Omental fat pad (tissue), 4 donors: ENCODE measurements at places on chromosomes 5 and 9.
A peak's percentile ranks its signal among the peaks of the same experiment; 100 is the strongest.

- no peak for DNase-seq
Measured at GRCh38 chr5:159582756-159583541, 252.7 kb upstream of the IL12B start.

- DNase-seq = no peak
Measured at GRCh38 chr9:33465096-33465495, 8.6 kb downstream of the NOL6 start.

- DNase-seq = no peak
Measured at GRCh38 chr5:76690704-76691466, 25.0 kb upstream of the F2R start.

GRCh38 chr9:89661956-89662717 lies 57.3 kb downstream of the GADD45G start:
- peak; percentile 97 for DNase-seq

DNA sequence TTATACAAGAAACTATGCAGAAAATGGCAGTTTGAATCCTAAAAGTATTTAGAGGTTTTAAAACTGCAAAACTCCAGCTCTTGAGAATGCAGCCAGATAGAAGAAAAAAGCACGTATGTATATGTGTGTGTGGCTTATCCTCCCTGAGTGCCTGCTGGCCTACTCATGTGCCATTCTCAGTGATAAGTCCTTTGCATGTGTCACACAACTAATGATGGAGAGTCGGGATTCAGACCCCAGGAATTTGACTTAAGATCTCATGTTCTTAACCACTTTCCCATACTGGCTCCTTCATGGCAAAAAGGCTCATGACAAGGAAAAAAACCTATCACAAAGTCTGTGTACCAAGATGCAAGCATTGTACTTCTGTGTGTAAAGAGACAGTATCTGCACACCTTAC lies 26.6 kb downstream of the SMARCA2 start:
- no peak for DNase-seq

DNA sequence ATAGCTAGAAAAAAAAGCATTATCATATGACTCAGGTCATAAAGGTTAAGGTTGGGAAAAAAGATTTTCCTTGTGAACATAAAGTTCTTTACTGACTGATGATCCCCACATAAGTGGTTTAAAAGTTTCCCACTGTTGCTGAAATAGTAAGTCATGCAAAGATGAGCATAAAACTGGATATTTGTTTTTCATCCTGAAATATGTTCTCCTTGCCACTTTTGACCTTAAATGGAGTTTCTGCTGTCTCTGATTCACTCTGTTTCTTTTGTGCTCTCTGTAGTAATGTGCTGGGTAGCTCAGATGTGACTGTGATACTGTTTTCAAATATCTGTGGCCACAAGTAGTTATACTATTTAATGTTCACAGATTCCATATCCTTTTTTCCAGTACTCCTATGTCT lies 162.5 kb upstream of the GAS1 start:
- DNase-seq = no peak

DNA sequence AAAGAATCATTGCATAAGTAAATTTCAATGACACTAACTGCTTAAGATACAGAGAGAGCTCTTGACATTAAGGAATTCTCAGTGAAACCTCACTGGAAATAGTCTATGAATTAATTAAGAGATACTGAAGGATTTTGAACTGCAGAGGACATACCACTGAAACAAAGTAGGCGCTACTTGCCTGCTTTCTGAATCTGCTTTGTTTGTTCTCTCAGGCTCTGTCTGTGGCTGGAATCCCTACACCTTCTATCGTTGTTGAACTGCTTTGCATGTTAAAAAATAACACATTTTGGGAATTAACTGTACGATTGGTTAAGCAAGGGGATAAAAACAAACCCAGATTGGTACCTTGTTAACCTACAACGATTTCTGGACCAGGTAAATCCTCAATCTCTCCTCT lies 435.2 kb downstream of the PDE4D start:
- no peak for DNase-seq

- DNase-seq = no peak
Measured at GRCh38 chr9:112354081-112354743, 20.8 kb upstream of the PTBP3 start.

GRCh38 chr5:150062216-150062922 lies 24.0 kb downstream of the CSF1R start:
- no peak for DNase-seq

- no peak for DNase-seq
Measured at GRCh38 chr9:107158321-107158720, 124.8 kb upstream of the RAD23B start.

DNA sequence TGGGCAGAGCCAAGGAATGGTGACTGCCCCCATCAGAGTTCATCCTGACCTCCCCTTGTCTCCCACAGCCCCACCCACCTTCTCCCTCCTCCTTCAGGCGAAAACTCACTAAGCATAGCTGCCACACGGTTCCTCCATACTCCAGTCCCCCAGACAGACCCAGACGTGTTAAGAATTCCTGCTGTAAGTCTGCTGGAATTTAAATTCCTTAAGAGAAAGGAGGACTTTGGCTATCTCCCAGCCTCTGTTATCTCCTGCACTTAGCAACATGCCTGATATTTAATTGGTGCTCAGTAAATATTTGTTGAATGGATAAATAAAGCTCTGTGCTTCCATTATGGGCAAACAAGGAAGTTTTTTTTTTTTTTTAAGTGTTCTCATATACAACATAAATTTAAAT lies 213.7 kb downstream of the RFK start:
- no peak for DNase-seq

DNA sequence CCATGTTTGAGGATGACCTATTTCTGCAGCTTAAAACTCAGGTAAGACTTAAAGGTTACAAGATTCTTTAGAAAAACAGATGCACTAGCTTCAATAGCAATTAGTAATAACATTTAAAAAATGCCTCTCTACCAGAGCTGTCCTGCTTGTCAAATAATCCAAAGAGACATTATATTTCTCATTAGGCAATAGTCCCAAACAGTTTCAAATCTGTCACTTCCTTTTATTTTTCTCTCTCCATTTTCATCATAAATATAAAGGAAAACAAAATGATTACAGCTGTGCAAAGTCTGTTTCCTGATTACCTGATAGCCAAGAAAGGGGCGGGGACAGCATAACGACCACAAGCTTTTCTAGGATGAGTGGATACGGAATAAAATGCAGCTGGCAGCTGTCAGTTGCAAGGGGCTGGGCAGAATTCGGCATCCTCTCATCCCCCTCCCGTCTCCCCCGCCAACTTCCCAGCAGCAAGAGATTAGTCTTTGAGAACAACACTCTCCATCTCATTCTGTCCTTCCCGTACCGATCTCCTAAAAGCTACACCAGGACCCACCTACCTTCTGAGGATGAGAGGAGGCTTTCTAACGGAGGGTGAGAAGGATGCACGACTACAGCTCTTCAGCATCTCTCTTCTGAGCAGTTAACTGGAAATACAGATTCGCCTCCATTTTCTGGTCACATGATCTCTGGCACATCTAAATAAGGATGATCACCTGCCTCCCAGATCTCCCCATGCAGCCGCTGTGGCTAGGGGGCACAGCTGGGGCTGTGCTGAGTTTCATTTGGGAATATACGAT lies 72.5 kb upstream of the PCA3 start:
- no peak for DNase-seq

- no peak for DNase-seq
Measured at GRCh38 chr5:69512740-69513260, 20.2 kb downstream of the OCLN start.

DNA sequence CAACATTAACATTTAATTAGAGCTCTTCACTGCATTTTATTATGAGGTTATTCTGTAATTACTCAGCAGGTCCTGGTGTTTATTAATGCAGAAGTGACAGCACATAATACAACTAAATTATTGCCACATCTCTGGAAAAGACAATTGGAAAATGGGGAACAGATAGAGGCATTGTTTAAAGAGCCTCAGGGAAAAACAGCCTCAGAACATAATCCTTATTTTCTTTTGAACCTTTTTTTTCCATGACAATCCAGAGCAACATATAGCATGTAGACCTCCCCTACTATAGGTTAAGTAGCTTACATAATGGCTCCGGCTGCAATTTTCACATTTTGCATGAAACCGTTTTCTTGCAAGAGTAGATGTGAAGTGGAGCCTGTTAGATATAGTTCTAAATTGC lies 87.2 kb downstream of the RMI1 start:
- no peak for DNase-seq

DNA sequence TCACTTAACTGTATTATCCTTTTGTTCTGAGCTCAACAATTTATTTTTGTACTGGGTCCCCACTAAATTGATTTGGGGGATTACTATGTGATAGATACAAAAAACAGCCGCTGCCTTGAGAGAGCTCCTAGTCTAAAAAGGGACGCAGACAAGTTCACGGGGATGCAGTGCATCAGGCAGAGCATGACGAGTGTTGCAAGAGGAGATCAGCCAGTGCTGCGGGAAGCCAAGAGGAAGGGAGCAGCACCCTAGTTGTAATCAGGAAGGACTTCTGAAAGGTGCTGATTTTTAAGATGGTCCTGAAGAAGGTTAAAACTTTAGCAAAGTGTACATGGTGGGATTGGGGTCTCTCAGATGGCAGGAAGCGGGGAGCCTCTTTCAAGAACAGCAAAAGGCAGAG lies 15.8 kb downstream of the GALNT10 start:
- DNase-seq = no peak

DNA sequence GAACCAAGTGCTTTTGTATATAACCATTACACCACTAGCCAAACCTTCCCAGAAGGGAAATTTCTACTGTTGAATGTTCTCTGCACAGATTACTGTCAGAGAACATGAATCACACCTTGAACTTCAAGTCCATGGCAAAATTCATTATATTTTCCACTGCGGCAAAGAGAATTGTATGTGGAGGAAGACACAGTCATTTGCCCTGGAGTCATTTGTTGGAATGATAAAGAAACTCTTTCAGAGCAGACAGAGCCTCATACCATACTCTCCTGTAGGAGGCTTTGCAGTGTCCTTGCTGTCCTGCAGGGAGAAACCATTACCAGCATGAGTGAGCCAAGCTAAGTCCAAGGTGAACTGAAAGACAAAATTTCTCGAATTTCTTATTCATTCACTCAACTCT lies 369.0 kb downstream of the ARHGEF28 start:
- no peak for DNase-seq

GRCh38 chr9:93124793-93125192 lies 9.3 kb downstream of the NINJ1 start:
- DNase-seq = peak; percentile 22

- DNase-seq = no peak
Measured at GRCh38 chr5:35878079-35878478, 21.4 kb downstream of the IL7R start.

GRCh38 chr9:79490657-79491248 lies 81.0 kb upstream of the TLE4 start:
- no peak for DNase-seq

DNA sequence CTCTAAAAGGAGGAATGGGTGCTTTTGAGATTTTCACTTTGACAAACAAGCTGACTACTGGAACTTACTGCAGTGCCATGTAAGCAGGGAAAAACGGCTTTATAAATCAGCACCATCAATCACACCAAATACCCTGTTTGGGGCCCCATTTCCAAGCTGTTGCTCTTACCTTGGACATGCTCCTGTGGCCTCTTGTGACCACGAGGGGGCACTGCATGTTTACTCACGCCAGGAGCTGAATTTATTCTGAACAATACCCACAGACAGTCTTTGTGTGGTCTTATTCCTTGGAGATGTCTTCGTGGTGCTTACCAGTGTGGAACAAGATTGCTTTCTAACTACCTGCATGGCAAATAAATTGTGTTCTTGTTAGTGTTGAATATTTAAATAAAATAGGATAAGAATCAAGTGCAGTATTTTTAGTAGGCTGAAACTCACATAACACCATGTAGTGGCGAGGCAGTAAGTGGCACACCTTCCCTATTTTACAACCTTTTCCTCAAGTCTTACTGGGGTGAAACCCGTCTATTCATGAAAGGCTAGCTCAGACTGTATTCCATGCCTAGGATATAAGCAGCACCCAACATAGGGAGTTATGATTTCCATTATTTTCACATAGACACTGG lies 155.5 kb upstream of the NMUR2 start:
- DNase-seq = peak; percentile 54

DNA sequence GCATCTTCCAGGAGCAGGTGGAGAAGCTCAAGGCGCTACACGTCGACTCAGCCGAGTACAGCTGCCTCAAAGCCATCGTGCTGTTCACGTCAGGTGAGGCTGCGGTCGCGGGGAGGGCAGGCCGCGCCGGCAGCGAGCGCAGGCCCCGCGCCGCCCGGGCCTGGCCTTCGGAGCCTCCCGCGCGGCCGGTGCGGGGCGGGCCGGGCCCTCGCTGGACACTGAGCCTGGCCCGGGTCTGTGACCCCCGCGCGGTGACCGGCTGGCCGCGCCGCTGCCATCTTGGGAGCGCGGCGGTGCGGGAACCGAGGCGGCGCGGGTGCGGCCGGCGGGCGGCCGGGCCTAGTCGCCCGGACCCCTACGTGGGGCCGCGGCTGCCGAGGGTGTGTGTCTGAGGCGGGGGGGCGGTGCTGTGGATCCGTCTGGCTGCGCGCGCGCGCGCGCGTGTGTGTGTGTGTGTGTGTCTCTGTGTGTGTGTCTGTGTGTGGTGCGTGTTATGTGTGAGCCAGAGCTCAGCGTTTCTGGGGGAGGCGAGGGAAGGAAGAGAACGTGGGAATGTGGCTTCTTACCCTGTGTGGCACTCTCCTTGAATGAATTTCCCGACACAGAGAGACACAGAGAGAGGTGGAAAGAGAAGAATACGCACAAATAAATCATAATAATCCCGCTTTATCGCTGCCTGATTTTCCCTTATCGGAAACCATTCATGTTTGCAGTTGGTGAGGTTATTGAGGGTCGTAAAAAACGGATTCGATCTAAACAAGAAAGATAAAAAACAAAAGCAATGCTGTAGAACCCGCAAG lies 5.5 kb downstream of the NR2F1 start:
- no peak for DNase-seq
